Activated CD8-positive, alpha-beta T cell treated with anti-CD3 and anti-CD28 coated beads for 36 hours (primary cell): ENCODE measurements at places on chromosomes 2 and 18. TPM values are rescaled to one million over a fixed set of nuclear protein-coding genes. Genes with fewer than 3 reads are reported as not detected.

DNA sequence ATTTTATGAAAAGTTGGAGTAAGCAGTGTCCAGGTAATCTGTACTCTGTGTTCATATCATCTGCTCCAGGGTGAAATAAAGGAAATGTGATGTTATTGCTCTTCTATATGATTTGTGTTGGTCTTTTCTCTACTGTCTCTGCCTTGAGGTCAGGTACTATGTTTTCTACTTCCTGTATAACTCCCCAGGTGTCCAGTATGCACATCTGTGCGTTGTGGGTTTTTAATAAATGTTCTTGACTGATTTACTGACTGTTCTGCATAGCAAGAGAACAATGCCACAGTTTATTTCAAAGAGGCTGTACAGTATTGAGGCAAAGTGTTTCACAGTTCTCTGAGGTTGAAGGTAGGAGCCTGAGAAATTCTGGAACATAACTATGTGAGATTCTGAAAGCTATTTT is 89.7 kb downstream of the BABAM2 start:
- peak overlapping the region; percentile 22 for H3K4me3 ChIP-seq
- no peak for DNase-seq
- H3K27ac ChIP-seq = peak overlapping the region; percentile 11
- H3K27me3 ChIP-seq = no peaks in the 10 kb centered on the region

The ACMSD gene
- total RNA-seq = not detected

The IL1R1 gene
- total RNA-seq = 0.63 TPM

DNA sequence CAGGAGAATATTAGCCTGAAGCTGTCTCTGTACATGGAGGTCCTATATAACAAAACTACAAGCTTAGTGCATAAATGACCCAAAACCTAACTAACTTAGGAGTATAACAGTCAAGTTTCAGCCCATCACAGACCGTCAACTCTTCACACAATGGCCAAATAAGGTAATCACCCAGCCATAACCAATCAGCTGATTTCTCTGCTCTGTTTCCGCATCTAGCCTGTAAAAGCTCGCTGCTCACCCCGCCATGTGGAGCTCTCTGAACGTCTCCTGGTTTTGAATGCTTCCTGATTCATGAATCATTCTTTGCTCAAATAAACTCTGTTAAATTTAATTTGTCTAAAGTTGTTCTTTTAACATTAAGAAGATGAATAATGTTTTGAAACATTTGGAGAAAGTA is 593.6 kb downstream of the TMX3 start:
- DNase-seq = no peak
- H3K4me3 ChIP-seq = no peak overlapping the region
- H3K36me3 ChIP-seq = no peaks in the 10 kb centered on the region
- no peaks in the 10 kb centered on the region for H3K27me3 ChIP-seq
- no peak overlapping the region for H3K27ac ChIP-seq

The ABCB11 gene
- not detected for total RNA-seq

The GNLY gene
- 46.7 TPM for total RNA-seq

- peaks cover 7% of the 10 kb centered on the region for H3K36me3 ChIP-seq
- no peak overlapping the region for H3K27ac ChIP-seq
- DNase-seq = no peak
- H3K27me3 ChIP-seq = no peaks in the 10 kb centered on the region
- H3K4me3 ChIP-seq = no peak overlapping the region
- peaks cover 3% of the 10 kb centered on the region for H3K4me1 ChIP-seq
These were observed 52.0 kb upstream of the CHN1 start for GRCh38 chr2:175057078-175057685.
